HuH-7 (cell line): ENCODE measurements at places on chromosomes 12 and 14.

GRCh38 chr12:75508159-75508558 lies 3.2 kb downstream of the KRR1 start:
- DNase-seq = no peak

GRCh38 chr14:91835197-91835919 lies 32.0 kb downstream of the TC2N start:
- DNase-seq = no peak

GRCh38 chr12:101077791-101078528 lies 132.1 kb downstream of the SLC5A8 start:
- no peak for DNase-seq

- DNase-seq = no peak
Observed at GRCh38 chr14:102277874-102278630, 26.9 kb downstream of the MOK start.

DNA sequence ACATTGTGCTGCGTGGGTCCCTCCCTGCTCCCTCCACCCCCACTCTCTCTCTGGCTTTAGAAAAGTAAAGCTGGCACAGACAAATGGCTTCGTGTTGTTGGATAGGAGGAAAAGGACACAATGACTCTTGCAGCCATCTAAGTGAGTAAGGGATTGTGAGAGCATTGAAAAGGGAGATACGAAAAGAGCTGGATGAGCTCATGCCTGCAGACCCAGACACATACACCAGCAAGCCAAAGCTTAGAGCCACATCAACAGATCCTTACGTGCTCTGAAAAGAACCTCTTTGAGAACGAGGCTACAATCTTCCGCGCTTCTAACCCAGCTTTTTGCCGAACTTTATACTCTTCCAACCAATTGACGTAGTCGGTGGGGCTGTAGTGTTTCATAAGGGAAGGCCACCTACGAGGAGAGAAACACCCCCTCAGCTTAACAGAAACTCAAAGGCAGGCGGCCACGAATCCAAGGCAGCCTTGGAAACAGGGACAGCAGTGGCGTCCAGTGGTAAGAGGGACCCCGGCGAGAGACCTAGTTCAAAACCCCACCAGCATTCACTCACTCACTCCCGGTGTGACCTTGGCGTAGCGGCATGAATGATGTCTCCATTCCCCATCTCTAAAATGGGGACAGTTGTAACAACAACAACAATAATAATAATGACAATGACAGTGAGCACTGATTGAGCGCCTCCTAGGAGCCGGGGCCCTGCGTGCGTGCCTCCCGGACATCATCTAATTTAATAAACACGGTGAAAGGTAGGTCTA lies 1.1 kb downstream of the FBXO21 start:
- DNase-seq = no peak

GRCh38 chr12:34399631-34400410 lies 377.5 kb downstream of the ALG10 start:
- DNase-seq = peak; percentile 1
